ENCODE measurements at places on chromosomes 5 and 9.

DNA sequence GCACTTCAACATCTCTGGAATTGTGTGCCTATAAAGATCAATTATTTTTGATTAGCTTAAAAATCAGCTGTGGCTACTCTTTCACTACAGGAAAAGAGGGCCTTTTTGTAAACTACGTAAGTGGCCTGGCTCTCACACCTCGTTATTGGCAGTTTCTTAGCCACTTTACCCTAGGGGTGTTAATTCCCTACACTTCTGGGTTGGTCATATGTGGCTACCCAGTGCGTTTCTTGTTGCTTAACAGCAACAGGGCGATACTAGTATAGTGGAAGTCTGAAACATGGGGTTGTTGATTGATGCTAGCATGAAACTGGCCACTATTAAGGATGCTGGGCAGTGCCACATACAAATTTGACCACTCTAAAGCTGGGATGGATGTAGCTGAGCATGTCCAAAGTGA, 174.7 kb upstream of the CDH12 start:
- DNase-seq, result no peak

DNA sequence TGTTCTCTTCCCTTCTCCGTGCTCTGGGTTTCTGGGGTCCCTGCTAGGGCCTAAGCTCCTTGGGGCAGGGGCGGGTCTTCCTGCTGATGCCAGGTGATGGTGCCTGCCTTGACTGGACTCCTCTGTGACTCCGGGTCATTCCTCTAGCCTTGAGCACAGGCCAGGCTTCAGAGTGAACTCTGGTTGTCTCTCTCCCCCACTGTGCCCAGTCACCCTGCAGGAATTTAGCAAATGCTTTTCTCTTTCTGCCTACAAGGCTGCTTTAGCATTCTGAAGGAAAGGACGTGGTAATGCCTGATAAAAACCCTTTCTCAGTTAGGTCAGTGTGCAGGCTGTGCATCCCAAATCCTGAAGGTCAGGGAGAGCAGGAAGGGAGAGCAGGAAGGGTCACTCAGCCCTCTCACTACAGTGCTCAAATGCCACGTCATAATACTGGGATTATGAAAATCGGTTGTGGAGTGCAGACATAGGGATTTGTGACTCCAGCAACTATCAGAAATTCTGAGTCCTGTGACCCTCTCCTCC, 2.7 kb downstream of the CXCL14 start:
- DNase-seq, result no peak

- DNase-seq, result no peak
These were observed 76.8 kb upstream of the NIPAL4 start for GRCh38 chr5:157382996-157383800.

DNA sequence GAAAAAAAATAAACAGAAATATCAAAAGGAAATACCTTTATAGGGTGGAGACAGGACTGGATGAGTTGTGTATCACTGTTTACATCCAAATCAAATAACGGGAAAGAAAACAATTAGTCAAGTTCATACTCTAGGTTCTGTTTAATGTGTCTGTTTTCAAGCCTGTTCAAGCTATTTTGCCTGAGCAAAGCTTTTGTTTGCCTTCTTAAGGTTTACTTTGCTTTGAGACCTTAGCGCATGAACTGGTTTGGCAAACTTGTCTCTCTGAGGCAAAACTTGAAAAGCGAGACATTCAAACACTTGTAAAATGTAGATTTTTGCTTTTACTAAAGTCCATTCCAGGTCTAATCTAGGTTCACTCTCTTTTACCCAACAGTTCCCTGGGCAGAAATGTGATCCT, 174.1 kb upstream of the RFX3 start:
- DNase-seq, result no peak

DNA sequence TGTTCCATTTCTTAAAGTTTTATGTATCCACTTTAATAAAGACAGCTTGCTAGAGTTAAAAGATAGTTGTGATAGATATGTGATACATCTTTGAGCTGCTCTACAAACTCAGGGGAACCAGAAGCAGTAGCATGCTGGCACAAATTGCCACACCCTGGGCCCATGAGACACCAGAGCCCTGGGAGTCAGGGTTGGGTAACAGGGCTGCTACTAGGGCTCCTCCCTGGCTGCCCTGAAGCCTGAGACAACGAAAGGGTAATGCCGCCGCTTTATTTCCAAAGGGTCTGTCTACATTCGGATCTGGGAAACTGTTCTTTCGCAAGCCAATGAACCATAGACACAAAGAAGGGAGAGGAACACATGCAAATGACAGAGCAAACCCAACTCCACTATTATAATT, 29.2 kb downstream of the PTPN3 start:
- DNase-seq, result no peak
